ENCODE measurements at places on chromosomes 4 and X.

GRCh38 chrX:45351478-45351877 lies 150.8 kb upstream of the DIPK2B start:
- DNase-seq, result no peak

GRCh38 chr4:27018076-27018475 lies 157.4 kb downstream of the STIM2 start:
- no peak for DNase-seq

DNA sequence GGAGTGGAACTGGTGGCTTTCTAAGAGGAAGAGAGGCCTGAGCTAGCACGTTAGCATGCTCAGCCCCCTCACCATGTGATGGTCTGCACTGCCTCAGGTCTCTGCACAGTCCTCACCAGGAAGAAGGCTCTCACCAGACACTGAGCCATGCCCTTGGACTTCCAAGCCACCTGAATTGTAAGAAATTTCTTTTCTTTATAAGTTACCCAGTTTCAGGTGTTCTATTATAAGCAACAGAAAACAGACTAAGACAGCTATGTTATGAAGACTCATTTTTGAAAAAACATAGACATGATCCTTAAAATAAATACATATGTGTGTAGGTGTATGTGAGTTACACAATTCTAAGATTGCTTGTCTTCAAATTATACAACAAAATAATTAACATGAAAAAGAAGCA lies 74.7 kb downstream of the CEP44 start:
- DNase-seq, result no peak

DNA sequence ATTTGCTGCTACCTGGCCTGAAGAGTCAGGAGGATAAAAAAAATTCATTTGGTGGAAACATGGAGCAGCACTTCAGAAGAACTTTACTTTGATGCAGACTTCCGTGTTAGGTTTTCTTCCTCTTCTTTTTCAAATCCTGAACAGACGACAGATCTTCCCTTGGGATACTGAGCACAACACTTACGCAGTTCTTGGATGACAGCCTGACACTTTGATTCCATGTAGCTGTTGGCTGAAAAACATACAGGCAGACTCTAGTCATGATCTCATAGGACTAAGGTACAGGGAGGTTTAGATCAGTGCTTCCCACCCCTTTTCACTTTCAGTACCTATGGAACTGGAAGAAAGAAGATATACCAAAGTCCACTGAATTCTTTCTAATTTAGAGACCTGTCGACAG lies 9.2 kb downstream of the CMC4 start:
- no peak for DNase-seq

DNA sequence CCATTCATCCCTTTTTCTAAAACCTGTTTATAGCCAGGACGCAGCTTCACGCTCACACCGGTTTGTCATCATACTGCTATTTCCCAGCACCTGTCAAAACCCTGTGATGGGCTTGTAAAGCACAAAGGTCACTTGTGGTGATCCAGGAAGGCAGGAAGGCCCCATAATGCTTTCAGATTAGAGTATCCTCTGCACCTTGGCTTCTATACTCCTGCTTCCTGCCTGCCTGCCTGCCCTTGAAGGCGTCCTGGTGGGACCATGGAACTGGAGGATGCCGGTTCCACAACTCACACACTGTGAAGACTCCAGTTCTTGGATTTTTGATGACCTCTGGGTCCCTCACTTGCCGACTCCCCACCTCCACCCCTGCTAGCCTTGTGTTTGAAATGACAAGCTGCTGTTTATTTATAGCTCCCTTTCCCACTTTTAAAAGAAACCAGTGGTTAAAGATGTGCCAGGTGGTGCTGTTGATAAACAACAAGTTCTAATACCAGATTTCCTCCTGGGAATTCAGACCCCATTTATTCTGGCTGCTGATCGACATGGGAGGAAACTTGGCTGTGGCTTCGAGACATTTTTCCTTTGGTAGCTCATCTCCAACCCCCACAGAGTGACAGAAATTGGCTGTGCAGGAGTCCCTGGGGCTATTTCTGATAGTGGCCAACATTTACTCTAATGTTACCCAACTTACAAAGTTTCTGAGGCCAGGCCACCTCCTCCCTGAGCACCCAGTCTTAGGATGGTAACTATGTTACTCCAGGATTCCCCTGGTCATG lies 211.5 kb downstream of the KDR start:
- DNase-seq, result no peak

DNA sequence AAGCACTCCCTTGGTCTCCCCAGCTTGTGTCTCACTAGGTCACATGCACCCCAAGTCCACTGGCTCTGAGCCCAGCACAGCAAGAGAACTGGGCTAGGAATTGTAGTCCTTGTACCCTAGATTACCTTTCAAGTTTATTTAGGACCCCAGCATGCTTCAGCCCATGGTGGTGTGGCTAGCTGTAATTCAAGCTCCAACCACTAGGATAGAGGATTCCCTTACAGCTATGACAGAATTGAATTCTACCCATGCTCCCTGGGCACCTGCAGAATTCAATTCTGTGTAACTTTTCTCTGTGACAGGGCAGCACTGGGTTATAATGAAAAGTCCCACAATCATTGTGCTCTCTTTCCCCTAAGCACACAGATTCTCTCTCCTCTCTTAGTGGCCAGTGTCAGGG lies 253.8 kb upstream of the DMD start:
- no peak for DNase-seq

GRCh38 chr4:79266136-79266535 lies 59.7 kb downstream of the NAA11 start:
- no peak for DNase-seq

- no peak for DNase-seq
Measured at GRCh38 chr4:147355847-147356246, 125.0 kb upstream of the EDNRA start.

DNA sequence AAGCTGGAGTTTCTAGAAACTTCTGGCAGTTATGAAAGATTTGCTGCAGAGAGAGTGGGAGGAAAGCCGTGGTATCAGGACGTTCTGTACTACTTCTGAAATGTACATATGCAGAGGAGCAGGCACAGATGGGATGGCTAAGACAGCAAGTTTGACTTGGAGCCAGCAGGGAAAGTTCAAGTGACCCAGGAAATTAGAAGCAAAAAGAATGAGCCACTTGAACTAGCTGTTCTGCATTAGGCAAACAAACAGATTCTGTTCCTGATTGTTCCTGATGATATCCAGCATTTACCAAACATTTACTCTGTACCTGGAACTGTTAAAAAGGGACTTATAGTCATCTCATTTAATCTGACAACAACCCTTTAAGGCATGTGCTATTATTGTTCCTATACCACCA lies 41.4 kb upstream of the CXCL13 start:
- DNase-seq, result no peak

DNA sequence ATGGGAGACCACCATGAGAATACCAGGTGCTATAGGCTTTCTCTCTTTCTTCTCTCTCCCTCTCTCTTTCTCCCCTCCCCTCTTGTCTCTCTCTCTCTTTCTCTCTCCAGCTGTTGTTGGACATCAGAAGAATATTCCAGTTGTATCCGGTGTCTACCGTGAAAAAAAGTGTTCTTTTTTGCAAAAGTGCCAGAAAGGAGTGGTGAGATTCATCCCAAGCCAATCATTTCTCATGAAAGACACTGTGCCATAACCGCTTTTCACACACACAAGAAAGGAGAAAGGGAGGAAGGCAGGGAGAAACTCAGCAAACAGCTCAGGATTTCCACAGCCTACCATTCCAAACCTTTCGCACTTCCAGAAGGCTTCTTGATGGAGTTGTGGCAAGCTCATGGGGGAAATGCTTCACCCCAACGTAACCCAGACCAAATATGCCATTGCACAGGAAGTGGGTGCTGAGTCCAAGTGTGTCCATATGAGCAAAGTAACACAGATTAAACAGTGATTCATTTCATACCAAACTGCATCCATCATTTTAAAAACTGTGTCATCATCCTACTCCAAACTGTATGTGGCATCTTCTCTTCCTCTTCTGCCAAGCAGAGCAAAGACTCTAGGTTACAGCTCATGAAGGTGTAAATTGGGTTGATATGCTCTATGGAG lies 224.0 kb downstream of the APBB2 start:
- DNase-seq, result no peak

DNA sequence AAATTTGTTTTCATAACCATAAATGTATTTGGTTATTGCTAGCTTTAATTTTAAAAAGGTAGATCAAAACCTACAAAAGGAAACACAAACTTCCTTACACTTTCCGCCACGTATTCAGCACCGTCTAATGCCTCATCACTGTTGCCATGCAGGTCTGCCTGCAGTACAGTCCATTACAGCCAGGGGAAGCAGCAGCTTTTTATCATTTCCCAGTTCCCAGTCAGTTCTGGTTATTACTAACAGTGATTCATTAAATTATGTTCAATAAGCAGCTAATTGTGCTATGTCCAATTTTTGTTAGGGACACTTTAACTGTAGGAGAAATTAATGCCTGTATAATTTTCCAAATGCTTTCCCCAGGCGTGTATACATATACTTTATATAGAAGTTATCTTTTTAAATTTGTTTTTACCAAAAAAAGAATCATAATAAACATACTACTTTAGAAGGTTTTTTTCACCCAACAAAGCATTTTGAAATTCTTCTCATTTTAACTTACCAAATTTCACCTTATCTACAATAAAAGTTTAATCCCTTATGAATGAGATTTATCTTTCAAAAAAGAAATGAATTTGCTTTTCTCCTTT lies 93.3 kb downstream of the ANXA3 start:
- no peak for DNase-seq

Data from CMK (cell line).